Activated naive CD4-positive, alpha-beta T cell treated with anti-CD3 and anti-CD28 coated beads, Interleukin-2, amount 50 U/mL, for 72 hours (primary cell): ENCODE measurements at places on chromosomes 12 and 14.

- no peak for DNase-seq
Observed at GRCh38 chr12:116606397-116606796, 47.2 kb downstream of the MAP1LC3B2 start.

- no peak for DNase-seq
Observed at GRCh38 chr14:38623661-38624060, 367.8 kb upstream of the CLEC14A start.

- no peak for DNase-seq
Observed at GRCh38 chr12:104654665-104655609, 198.2 kb downstream of the CHST11 start.

- DNase-seq, result no peak
Observed at GRCh38 chr12:66571361-66571915, 107.4 kb downstream of the GRIP1 start.

- no peak for DNase-seq
Observed at GRCh38 chr12:28882444-28882843, 266.6 kb upstream of the FAR2 start.
